ENCODE measurements at places on chromosomes 6 and 20.
A peak's percentile ranks its signal among the peaks of the same experiment; 100 is the strongest.

- DNase-seq = no peak
Observed at GRCh38 chr6:66421570-66421969, 714.5 kb upstream of the EYS start.

DNA sequence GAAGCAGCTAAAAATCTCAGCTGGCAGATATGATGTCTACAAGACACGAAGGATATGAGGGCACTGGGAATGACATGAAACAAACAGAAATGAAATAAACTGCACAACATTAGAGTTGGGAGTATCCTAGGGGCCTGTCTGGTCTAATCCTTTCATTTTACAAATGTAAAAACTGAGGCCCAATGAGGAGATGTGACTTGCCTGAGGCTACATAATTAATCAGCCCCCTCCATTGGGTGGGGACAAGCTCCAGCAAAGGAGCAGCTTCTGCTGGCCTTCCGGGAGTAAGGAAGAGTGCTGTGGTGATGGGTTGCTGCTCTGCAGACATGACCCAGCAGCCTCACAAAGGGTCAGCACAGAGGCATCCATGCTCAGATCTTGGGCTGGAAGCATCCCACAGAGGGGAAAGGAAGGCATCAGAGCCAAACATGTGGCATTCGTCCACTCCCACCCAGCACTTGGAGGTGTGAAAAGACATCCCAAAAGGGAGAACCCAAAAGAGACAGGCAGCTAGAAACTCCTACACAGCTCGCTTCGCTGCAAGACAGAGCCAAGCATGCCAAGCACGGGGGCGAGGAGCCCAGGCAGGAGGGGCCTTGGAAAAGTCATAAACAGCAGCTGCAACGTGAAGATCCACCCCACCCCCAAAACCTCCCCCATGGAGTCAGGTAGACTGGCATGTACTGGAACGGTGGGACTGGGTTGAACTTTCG lies 183.7 kb downstream of the UNC5CL start:
- DNase-seq = no peak

GRCh38 chr6:96576221-96576620 lies 13.3 kb downstream of the FHL5 start:
- no peak for DNase-seq

DNA sequence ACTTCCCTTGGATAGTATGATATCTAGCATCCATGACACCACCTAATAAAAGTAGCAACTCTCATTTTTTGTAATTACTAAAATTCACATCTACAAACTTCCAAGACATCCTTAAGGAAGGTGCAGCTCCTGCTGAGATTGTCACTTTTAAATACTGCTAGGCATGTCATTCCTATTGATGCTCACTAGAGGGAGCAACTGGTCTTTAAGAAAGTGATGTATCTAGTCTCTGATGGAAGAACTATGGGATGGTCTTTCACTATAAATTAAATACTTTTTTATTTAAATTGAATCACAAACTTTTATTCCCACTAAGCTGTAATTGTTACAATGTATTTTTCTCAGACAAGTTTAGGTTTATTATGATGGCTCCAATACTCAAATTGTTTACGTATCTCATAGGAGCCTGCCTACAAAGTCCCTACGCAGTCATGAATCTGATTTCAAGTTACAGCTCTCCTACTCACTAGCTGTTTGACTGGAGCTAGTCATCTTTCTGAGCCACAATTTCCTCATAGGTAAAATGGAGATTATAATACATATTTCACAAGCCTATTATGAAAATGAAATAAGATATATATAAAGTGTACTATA lies 8.1 kb upstream of the TSPYL1 start:
- no peak for DNase-seq

DNA sequence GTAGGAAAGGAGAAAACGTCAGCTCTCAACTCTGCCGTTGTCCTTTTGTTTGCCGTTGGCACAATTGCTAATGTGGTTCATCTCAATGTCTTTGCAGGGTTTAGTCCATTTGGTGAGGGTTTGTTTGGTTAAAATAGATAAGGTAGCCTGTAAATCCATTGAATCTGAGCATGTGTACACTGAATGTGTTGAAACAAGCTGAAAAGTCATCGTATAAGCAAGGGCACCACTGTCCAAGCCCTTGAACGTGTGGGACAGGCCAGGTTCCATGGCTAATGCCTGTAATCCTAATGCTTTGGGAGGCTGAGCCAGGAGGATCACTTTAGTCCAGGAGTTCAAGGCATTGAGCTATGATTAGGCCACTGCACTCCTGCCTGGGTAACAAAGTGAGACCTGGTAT lies 224.7 kb upstream of the PLCB4 start:
- no peak for DNase-seq

DNA sequence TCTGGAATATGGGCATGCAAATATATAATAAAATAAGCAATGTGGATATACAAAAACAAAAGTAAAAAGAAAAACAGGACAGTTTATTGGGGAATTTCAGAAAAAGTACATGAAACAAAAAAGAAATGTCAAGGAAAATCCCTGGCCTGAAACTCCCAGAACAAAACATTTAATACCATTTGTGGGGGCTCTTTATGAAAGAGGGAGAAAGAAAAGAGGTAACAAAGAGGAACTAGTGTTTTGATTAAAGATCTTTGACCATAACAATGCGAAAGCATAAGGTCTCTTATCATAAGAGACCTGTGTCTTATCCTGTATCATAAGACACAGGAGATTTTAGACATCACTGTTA lies 88.6 kb upstream of the ARID1B start:
- DNase-seq = no peak

DNA sequence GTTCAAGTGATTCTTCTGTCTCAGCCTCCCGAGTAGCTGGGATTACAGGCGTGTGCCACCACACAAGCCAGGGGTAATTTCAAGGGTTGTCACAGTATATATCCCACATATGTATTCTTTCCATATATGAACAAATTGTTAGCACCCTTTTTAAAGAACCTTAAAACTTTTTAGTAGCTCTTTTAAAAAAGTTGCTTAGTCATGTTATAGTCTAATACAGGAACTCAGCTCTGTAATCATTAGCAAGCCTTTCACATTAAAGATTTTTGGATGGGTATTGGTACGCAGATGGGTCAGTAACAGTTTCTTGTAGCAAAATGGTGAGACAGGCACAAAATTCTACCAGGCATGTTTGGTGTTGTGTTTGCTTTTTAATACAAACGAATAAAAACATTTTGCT lies 10.9 kb downstream of the AMD1 start:
- no peak for DNase-seq

DNA sequence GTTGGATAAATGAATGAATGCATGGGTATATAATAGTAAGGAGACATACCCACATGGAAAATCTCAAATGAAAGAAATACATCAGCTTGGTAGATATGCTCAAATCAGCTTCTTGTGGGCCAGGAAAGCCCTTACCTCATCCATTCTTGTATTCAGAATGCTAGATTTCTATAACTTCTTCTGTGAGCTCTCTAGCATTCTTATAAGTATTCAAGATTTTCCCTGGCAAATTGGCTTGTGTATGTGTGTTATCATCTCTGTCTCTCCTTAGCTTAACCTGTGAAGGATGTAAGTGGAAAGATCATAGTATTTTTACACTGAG lies 100.8 kb downstream of the OR2B2 start:
- DNase-seq = no peak

- no peak for DNase-seq
Observed at GRCh38 chr6:161257793-161258457, 15.9 kb downstream of the AGPAT4 start.

DNA sequence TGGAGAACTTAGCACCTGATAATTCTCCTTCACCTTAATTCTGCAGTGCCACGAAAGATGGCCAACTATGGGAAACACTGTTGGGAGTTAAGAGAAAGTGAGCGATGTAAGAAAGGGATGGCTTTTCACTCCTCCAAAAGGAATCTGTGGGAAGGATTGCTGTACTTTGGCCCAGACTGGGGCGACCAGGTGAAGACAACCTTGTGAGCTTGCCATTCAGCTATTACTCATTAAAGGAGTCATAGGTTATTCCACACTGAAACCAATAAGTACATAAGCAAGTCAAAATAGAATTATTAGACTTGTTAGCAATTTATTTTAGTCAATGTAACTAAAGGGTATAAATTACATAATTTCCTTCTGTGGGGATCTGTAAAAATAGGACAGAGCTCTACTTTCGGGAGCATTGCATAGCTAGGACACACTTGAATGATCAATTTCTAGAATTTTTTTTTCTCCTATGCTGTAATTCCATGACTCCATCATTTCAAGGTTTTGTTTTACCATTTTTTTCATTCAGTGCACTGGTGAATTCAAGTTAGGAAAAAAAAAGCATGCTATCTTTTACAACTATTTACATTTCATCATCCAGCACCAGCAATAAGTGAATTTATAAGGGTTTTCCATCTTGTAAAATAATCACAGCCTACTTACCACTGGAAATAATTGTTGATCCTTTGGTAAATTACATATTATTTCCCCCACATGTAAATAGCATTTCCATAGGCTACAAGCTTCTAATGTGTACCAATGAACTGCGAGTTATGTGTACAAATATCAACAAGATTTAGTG lies 231.7 kb downstream of the SIM1 start:
- no peak for DNase-seq

DNA sequence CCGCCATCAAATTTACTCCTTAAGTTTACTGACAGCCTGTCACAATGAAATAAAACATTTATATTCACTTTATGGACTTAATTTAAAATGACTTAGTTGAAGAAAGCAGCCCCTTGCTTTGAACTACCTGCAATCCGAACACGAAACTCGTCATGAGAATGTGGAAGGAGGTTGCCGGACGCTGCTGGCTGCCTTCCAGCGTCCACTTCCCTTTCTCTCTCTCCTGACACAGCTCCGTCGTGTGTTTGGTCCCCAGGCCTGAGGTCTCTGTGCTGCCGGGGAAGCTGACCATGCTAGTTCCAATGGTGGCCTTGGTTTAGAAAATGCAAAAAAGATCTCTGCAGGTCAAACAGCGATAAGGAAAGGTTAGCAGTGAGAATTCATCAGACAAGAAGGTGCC lies 519.7 kb downstream of the CDH26 start:
- DNase-seq = no peak

DNA sequence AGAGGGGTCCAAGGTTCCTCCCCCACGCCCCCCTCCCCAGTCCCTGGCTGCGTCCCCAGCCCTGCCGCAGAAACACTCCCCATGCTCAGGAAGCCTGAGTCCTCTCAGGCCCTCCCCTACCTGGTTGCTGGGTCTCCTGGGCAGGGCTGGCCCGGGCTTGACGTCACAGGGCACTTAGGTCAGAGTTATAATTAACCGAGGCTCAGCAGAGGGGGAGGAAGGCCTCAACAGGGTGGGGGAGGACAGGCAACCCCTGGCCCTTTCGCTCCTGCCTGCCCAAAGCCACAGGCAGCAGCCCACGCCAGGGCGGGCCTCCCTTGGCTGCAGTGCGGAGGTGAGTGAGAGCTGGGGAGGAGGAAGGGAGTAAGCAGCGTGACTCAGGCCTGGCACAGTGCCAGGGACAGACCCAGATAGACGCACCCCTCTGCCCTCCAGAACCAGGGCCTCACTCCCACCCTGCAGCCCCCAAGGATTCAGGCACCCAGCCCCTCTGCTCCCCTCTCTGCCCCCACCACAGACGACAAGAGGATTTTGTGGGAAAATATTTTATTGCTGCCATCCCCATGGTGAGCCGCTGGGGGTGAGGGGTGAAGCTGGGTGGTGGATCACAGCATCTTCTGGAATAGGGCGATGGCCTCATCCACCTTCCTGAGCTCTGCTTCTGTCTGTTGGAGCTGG lies at the start of gene VWA7:
VWA7 (minus strand) TSS at position 340 of the 678 bp plus-strand sequence. CDS start 549 bp downstream, outside the sequence.
- DNase-seq = peak; percentile 64

- DNase-seq = no peak
Observed at GRCh38 chr20:2708665-2709064, 16.1 kb downstream of the EBF4 start.

GRCh38 chr20:15923030-15923776 lies 650.0 kb downstream of the KIF16B start:
- DNase-seq = no peak

DNA sequence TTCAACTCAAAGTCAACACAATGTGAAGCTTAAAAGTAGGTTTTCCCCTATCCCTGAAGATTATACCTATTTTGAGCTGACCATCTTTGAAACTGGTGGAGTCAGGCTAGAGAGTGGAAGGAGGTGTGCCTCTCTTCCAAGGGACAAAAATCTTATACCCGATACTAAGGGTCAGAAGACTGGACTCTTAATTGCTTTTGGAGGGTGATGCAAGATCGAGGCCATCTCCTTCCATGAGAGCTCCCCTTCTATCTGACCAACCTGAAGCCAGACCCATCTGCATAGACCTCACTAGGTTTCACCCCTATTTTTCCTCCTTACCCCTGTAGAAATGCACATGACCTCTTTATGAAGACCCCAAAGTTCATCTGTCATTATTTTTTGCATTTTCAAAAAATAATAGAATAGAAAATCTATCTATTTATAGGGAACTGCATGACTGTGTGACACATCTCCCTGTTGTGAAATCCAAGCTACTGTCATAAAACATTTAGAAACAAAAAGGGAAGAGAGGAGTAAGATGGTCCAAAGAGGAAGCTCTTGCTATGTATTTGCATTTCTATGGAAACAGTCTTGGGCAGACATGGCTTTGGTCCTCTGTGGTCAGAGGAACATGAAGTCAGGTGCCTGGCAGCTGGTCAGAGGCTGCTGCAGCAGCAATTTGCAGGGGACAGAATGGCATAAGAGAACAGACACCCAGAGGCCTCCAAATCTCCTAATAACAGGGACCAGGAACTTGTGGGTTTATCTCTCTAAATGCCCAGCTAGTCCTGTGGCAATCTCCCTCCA lies 349.2 kb downstream of the MAFB start:
- DNase-seq = no peak

DNA sequence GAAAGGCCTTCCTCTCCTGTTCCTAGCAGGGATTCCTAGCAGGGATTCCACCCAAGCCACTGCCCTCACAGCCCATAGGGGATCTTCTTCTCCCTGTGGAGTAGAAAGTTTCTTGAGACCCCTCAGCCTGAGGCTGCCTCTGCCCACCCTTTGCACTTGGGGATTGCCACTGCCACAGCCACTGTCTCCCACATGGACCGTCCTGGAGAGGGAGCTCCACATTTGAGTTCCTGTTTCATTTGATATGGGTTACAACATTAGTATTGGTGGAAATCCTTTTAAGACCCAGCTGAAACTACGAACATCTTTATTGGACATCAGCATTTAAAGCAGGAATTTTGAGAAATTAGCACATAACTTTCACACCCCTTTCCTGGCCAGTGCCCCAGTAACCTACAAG lies 25.6 kb downstream of the HLA-G start:
- no peak for DNase-seq
